ENCODE measurements at places on chromosomes 4 and X. TPM values are rescaled to one million over a fixed set of nuclear protein-coding genes. Genes with fewer than 3 reads are reported as not detected.

DNA sequence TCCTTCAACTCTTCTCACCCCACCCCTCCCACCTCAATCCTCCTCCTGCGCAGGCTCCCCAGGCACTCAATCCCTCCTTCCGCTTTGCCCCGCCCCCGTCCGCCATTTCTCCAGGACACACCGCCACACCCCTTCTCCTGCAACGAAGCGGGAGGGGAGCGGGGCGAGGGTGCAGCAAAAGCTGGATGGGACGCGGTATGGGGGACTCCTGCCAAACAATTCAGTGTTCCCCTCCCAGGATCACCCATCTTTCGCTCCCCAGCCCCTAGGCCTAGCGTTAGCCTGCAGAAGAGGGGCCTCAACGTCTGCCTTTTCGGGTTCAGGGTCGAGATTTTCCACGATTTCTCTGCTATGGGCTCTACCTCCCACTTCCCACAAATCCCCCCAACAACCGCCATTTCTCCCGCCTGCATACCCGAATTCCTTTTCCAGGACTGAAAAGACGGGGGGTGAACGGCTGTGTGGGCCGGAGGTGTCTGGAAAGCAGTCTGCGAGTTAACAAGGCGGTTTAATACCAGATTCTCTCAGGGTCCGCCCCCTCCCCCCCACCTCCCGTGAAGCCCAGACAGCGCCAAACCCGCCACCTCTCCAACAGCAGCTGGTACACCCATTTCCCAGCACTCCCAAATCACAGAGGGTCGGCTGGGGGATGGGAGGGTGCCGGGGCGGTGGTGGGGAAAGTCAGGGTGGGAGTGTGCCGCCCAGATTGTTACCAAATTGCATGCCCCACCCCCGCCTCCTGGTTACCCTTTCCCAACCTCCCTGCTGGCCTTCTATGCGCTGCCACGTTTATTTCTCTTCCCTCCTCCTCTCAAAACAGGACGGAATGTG lies 774 bp downstream of the ARMCX2 start:
- no peak for DNase-seq

DNA sequence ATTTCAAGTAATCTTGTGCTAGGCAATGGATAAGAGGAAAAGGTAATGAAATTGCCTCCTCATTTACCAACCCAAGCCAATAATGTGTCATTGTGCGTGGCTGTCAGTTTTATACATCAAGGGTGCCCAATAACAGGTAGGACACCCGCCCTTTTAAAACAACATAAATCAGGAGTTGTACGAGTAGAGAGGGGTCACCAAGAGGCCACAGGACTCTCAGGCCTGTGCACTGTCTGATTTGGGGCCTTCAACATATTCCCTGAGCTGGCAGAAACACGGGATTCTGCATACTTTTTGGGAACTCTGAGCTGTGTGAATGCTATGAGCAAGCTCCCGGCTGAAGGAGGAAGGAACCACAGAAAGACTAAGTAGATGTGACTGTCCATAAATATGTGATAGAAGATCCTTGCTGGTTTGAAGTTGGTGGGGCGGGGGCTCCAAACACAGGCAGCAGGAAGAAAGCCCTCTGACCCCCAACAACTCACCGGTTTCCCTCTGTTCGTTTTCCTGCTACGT lies 82.7 kb upstream of the MAML3 start:
- no peak for DNase-seq

GRCh38 chrX:97158269-97158668 lies 274.6 kb downstream of the RPA4 start:
- DNase-seq, result no peak

- DNase-seq, result no peak
Observed at GRCh38 chrX:53374222-53374820, 48.1 kb downstream of the SMC1A start.

DNA sequence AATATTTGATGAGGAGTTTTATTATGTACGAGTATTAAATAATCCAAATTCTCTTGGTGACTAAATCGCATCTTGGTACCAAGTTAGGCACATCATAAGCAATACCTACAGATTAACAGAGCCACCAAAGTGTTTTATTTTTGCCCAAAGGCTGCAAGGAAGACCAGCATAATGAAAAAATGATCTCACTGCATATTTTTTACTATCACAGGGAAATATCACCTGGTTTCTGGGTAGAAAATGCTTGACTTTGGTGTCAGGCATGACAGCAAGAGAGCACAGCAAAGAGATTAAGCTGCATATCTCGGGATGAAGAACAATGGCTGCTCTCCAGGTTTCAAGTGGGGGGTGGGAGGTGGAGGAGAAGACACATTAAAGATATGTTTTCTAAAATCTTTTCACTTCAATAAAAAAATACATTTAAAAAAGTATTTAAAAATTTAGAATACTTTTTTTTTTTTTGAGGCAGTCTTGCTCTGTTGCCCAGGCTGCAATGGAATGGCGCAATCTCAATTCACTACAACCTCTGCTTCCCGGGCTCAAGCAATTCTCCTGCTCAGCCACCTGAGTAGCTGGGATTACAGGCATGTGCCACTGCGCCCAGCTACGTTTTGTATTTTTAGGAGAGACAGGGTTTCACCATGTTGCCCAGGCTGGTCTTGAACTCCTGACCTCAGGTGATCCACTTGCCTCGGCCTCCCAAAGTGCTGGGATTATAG lies 86.1 kb downstream of the FRYL start:
- no peak for DNase-seq

DNA sequence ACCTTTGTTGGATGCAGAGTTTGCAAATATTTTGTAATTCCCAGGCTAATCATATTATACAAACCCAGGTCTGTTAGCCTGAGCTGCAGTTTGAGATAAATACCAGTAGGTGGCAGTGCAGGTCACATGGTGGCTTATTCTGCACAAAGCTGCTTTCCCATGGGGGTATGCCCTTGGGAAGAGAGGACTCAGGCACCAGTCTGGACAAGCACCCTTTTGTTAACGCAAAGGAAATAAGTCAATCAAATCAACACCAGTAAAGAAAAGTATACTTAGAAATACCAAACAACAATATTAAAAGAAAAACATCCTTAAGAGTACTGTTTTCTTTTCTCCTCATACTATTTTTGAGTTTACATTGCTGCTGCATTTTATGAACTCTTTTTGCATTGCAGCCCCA lies 389.0 kb upstream of the ZFP42 start:
- DNase-seq, result no peak

GRCh38 chr4:152197211-152197610 lies 338.7 kb downstream of the FBXW7 start:
- DNase-seq, result no peak

DNA sequence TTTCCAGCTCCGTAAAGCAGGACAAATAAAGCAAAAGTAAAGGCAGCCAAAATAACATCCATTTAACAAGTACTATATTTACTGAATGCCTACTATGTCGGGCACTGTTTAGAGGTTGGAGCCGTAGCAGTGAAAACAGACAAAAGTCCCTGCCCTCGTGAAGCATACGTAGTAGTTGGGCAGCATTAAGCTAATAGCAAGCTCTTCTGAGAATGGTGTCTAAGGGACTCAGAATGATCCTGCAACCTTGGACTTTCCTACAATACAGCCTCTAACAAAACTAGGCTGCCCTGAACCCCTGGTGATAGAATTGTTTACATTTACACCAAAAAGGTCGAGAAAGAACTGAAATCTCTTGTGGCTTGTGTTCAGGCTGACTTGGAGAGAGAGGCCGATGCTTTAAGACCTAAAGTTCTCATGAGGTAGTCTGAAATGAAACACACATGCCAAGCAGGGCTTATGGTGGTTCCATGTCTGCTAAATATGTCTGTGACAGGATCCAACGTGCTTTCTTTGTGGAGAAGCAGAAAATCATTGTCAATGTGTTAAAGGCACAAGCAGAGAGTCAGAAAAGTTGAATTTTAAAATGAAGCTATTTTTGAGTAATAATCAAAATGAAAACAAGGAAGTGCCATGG lies 898 bp upstream of the PDGFC start:
- no peak for DNase-seq

DNA sequence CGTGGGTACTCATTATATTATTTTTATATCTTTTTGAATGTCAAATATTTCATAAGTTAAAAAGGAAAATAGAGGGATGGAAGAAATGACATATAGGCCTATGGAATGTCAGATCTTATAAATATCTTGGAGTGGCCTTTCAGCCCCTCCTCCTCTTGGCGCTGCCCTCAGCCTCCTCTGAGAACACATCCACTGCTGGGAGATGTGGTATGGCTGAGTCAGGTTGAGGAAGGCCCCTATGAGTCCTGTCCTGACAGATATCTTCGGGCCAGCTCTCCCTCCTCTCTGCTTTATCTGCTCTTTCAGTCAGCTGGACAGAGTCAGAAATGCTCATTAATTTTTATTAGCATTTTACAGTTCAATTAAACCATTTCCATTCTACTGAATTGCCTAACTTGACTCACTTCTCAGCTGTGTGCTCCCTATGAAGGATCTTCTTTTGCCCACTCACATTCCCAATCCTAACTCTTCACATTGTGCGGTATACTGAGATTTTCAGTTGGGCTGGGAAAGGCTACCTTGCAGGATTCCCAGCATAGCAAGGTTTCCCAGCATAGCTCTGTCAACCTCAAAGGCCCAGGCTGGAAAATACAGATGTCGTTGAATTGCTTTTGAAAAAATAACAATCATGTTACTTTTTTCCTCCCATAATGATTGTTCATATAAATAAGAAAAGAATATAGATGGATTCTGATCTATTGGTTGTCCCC lies 128.0 kb downstream of the ARHGEF9 start:
- no peak for DNase-seq

Gene LIMCH1
- total RNA-seq, result 3.4 TPM

Gene ADH1C
- total RNA-seq, result 1.7 TPM

Gene RAB9B
- 0.34 TPM for total RNA-seq

Gene LGI2
- total RNA-seq, result 0.25 TPM

Gene VCX3B
- not detected for total RNA-seq

Gene CT45A2
- total RNA-seq, result not detected

Gene CTAG1B
- total RNA-seq, result not detected

Gene SORBS2
- total RNA-seq, result 21.4 TPM

Gene IL2
- not detected for total RNA-seq

Gene CLCN4
- 6.8 TPM for total RNA-seq
